SW480 (cell line): ENCODE measurements at places on chromosomes 13 and 19.

DNA sequence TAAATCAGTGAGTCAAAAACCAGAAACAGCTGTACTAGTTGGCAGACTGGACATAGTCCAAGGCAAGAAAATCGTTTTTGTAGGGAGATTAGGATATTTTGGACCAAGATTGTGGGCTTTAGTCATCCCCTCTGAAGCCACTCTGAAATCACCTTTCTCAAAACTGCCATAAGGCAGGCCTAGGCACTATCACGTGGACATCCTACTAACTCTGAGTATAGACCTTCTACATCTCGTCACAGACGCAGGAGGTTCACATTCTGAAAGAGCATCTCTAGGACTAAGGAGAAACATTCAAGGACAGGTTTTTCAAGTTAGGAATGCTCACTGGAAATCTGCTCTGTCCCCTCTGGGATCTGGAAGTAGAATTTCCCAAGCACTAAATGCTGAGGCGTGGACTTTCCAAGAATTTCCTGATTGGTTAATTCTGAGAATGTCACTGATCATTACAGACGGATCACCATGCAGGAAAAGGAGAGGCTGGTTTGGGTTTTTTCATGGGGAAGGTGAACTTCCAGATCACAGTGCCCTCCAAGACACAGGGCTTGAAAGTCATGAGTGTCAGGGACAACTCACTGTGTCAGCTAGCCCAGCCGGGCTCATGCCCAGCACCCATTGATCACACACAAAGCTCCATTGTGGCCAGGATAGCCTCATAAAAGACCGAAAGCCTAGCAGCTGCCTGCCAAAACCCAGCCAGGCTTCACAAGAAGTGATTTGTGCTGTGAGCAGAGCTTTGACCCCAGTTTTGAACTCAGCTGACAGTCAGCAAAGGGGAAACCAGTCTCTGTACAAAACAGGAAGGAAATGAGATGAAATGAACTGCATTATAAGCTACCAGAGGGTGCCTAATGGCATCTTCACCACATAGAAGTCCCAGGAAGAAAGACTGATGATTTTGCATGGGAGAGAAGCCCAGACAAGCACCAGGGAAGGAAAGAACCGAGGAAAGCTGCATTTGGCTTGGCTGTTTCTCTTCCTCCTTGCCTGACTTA, 2.7 kb upstream of the RUBCNL start:
- DNase-seq, result peak; percentile 69

- DNase-seq, result no peak
Measured at GRCh38 chr13:49412749-49413148, 31.1 kb downstream of the CAB39L start.

- no peak for DNase-seq
Measured at GRCh38 chr19:57231686-57232085, 863 bp downstream of the AURKC start.

- no peak for DNase-seq
Measured at GRCh38 chr13:48801255-48801654, 147.5 kb downstream of the CYSLTR2 start.

DNA sequence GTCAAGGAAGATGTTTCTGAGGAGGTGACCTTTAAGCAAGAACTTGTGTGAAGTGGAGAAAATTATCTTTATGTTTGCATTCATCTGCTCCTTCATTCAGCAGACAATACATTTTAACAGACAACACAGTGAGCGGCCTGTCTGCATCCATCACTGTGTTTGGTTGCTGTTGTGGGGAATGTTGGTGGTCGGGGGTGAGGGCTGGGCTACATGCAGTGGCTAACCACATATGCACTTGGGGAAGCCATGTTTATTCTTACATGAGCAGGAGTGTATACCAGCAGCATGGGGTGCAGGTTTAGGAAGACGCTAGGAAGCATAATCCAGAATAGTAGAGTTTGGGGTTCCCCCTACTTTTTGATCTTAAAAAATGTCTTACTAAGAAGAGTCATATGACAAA, 66.4 kb downstream of the DHRS12 start:
- no peak for DNase-seq

- DNase-seq, result peak; percentile 21
Measured at GRCh38 chr19:39599116-39599515, 3.2 kb upstream of the LGALS13 start.

GRCh38 chr13:19267746-19268145, 86.1 kb upstream of the TUBA3C start:
- no peak for DNase-seq

DNA sequence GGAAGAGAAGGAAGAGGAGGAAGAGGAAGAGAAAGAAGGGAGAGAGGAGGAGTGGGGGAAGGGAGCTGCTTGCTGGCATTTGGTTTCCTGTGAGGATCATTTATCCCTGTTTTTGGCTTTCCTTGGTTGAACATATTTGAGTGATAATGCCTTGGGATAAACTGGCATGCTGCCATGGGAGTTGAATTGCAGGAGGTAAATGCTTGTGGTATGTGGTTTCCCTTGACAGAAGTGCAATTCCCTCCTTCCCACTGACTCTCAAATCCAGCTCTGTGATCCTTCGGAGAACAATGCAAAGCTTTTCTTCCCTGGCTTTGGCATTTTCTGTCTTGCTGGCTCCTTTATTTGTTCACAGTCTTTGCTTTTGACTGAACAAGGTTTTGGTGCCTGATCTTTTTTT, 27.2 kb upstream of the CBY2 start:
- DNase-seq, result peak; percentile 83

- peak; percentile 98 for DNase-seq
Measured at GRCh38 chr13:42271337-42272114, 426 bp upstream of the AKAP11 start.

DNA sequence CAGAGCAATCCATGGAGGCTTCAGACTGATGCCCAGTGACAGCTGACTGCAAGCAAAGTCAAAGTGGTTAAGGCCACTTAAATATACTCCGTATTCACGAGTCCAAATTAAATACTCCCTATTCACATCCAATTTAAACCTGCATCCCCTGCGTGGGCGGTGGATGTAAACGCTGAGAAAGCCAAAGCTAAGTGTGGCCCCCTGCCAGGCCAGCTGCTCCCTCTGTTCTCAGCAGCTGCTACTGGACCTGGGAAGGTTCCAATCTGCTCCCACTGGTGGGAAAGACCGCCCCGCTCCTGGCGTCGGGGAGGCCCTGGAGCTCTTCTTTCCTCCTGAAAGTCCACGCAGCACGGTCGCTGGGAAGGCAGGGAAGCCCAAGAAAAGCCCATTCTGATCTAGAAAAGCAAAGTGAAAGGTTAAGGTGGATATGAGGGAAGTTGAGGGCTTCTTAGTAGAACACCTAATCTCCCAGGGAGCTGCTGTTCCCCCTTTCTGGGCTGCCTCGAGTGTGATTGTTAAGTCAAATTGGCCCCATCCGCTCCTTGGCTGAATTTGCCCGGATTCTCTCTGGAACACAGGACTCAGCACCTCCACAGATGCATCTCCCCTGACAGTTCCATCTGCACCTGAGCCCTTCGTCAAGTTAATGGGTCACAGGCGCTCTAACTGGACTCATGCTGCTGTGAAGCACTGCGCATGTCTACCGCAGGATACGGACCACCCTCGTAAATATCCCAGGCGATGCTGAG, 205.5 kb downstream of the USP12 start:
- DNase-seq, result no peak
